ENCODE measurements at places on chromosomes 2 and 18.

GRCh38 chr2:216463148-216463547 lies 35.5 kb upstream of the RPL37A start:
- no peak for DNase-seq

DNA sequence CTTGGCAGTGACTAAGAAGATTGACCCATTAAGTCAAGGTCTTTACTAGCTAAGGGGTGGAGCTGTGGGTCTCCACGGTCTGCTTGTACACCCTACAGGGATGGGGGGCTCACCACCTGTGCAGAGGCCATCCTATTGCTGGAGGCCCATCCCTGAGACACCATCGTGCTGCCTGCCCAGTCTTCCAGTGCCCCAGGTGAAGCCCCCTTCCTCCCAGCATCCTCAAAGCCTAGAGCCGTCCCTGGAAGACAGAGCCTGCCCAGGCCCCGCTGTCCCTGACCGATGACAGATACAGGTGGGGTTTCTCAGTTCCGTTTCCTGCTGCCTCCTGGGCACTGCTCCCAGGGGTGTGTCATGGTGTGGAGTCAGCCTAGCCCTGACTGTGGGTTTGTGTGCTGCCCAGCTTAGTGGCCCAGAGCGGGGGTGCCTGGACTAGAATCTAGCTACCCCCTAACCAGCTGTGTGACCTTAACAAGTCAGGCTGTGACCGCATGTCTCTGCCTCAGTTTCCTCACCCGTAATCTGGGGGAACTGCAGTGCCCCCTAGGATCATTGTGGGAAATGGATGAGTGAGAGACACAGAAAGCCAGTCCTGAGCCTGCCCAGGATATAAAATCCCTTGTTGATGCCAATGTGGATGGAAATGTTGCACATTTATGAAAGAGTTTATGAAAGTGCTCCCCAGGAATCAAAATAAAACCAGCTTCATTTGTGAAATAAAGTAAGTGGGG lies 2.0 kb downstream of the OTOS start:
- DNase-seq, result no peak

GRCh38 chr2:106095478-106096298 lies 98.4 kb downstream of the UXS1 start:
- no peak for DNase-seq

GRCh38 chr2:31366733-31367132 lies 47.8 kb downstream of the XDH start:
- no peak for DNase-seq

DNA sequence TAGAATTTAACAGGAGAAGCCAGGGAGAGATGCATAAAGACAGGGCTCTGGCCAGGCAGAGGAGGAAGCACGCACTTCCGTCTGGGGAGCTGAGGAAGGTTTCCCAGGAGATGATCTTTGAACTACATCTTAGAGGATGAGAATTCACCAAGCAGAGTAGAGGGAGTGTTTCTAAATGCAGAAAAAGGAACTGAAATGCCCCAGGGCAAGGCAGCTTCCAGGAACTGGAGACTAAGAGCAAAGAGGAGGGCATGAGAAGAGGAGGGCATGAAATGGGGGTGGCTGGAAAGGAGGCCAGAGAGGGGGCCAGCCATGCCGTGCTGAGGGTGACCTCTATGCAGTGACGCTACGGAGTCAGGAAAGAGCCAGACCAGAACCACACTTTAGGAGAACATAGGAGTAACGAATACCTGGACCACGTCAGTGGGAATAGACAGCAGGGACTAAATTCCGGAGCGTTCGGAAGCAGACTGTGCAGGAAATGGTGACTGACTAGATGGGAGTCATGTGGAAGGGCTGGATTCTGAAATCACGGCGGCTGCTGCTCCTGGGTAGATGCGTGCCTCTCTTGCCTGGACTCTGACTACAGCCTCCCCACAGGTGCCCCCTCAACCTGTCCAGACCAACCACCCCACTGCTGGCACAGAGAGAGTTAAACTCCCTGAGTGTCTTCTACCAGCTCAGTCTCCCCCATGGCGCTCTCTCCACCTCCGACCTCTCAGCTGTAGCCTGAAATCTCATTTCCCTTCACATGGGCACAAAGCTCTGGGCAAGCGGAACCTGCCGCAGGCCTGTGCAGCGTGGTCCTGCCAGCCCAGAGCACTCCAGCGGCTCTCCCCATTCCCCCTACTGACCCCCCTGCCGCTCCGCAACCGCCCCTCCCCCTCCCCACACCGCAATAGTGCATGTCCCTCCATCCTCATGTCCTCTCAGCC lies 87.0 kb upstream of the RTN4 start:
- DNase-seq, result no peak

DNA sequence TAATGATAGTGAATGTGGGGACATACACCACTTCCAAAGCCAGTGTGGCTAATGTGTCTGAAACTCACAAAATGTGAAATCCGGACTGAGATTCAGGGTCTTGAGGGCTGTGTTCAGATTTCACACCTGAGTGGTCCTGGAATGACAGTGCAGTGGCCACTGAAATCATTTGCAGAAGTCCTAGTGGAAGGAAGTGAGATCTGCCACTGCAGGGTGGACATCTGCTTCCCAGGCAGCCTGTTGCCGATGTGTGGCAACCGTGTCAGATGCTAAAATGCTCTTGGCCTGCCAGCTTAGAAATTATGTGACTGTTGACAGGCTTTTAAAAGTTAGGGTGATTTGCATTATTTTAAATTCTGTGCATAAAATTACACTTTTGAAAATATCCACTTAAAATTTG lies 77.8 kb upstream of the TMEM200C start:
- DNase-seq, result no peak

DNA sequence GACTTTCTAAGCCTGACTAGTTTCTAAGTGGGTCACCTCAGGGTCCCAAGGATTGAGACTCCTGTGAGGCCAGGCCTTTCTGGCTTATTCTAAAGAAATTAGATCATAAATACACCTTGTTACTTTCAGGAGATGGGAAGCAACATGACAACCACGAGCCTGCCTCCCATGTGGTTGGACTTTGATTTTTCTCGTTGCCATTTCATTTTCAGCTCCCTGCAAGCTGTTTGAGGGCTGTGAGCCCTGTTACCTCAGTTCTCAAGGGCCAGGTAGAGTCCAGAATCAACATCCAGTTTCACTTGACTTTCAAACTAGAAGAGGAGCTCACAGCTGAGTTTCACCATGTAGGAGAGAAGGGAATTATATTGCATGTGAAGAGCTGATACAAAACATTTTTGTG lies 159.8 kb upstream of the BCL2L11 start:
- DNase-seq, result no peak

DNA sequence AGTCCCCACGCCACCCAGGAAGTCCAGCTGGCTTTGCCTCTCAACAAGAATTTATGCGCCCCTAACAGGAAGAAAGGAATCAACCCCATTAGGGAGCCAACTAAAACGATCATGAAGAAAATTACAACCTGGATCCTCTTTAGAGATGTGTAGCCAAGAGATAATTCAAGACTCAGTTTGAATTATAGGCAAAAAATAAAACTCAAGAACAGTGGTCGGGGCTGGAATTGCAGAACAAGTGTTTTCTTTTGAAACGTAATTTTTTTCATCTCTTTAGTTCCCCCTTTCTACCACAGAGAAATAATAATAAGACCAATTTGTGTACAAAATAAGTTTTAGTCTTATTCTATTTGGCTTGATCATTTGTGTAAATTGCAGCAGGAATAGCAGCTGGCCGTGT lies 22.4 kb downstream of the PDCD1 start:
- DNase-seq, result no peak

All from SK-N-MC (cell line).